ENCODE measurements at places on chromosomes 5 and 9.
A peak's percentile ranks its signal among the peaks of the same experiment; 100 is the strongest.

GRCh38 chr5:6728011-6728794 lies 15.0 kb downstream of the TENT4A start:
- peak; percentile 67 for DNase-seq

DNA sequence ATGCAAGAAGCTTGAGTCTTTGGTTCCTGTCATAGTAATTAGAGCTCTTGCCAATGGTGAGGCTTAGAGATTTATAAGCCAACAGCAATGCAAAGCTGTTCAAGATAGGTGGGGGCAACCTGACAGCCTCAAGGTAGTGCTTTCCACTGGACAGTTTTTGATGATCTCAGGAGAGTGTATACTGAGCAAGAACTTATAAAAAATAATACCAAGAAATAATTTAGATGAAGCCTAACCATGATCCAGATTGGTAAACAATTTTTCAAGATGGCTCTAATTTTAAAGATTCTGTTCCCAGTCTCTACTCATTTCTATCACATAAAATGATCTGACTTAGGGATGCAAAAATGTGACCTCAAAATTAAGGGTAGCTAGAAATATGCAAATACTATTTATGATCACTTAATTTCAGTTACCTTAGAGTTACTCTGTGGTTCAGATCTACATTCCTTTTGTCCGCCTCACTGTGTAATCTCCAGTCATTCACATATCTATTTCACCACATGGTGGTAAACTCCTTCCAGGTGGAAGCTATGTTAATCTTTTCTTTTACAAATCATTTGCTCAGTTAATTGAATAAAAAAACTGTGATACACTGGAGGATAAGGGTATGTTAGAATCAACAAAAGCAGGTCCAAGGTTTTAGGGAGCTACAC lies 1228.0 kb upstream of the C9orf72 start:
- DNase-seq, result no peak

DNA sequence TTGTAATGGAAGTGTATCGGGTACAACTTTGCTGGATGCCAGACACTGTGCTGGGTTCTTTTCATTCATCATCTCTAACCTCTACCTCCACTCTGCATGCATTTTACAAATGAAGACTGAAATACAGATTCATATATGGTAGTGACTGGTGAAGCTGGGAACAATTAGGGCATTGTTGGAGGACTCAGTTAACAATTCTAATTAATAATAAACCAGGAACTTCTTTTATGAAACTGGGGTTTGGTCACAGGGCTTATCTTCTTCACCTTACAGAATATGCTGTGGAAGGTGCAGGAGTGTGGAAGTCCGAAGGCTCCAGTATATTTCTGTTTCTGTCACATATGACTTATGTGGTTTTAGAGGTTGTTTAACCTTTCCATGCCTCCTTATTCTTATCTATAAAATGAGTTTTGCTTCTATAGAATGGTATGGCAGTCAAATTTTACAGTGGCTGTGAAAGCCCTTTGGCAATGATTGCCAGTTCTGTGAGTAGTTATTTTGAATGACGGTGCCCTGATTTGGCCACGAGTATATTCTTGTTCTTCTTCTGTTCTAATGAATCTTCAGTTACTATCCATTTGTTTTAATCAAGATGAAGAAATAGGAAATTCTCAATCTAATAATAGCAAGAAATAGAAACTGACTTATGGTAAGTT lies 284.7 kb downstream of the GABRB2 start:
- DNase-seq, result no peak

DNA sequence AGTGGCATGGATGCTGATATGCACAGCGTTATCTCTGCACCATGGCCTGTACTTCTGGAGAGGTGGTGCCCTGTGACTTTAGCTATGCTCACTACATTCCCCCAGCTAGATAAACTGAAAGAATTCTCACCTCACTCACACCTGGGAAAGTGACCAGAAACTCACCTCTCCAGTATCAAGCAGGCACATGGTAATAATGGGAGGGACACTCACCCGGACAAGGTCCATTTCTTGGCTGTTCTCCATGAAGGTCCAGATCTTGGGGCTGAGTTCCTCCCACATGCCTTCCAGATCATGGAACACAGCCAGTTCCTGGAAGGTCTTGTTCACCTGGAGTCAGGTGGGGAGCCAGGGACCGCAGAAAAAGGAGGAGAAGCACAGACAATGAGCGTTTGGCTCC lies 72.8 kb downstream of the NIPSNAP3B start:
- no peak for DNase-seq

- DNase-seq, result no peak
Observed at GRCh38 chr9:4206718-4207117, 93.2 kb downstream of the GLIS3 start.

DNA sequence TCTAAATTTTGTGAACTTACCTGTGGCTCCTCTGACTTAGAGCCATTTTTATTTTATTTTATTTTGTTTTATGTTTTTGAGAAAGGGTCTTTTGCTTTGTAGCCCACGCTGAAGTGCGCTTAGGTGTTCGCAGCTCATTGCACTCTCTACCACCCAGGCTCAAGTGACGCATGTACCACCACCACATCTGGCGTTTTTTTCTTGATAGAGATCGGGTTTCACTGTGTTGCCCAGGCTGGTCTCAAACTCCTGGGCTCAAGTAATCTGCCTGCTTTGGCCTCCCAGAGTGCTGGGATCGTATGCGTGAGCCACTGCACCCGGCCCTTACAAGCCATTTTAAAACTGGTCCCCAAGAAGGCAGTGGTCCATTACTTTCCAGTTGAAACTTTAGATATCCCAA lies 18.5 kb downstream of the MATR3 start:
- no peak for DNase-seq

- no peak for DNase-seq
Observed at GRCh38 chr9:137379761-137380161, 43.2 kb downstream of the EXD3 start.

DNA sequence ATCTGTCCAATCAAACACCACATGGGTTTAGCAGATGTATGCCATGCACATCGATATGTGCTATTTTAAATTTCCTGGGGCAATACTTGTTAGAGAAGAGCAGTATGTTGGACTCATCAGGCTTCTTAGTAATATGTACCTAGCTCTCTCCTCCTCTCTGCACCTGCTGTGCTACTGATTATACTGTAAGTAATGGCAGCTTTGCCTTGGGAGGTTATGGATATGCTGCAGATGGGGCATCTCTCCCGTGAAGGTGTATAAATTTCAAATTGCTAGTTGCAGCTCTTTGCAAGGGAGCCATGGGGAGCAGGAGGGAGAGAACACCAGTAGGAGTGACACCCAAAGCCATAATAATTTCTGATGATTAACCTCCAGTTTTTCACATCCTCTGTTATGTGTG lies 101.5 kb downstream of the SPATA31D1 start:
- no peak for DNase-seq
